ENCODE measurements at places on chromosomes 13 and 19. TPM values are rescaled to one million over a fixed set of nuclear protein-coding genes. Genes with fewer than 3 reads are reported as not detected.

DNA sequence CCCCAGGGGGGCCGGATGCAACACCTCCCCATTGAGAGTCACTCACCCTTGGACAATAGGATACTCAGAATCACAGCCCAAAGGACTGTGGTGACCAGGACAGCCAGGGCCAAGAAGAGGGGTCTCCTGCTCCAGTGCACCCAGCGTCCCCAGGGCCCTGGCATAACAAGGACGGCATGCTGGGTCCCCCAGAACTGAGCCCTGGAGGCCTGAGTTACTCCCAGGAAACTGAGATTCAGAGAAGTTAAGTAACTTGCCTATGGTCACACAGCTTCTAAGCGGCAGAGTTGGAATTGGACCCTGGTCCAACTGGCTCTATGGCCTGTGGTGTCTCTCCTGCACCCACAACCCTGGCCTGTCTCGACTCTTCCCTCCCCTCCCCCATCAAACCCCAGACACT is 295 bp downstream of the CLEC4G start:
- no peak for DNase-seq
- H3K4me1 ChIP-seq: no peaks in the 10 kb centered on the region
- peaks cover 52% of the 10 kb centered on the region for H3K27me3 ChIP-seq
- H3K4me3 ChIP-seq: no peak overlapping the region

GRCh38 chr13:98022210-98022609 is 68.7 kb downstream of the IPO5 start:
- no peaks in the 10 kb centered on the region for H3K27me3 ChIP-seq
- DNase-seq: no peak
- no peaks in the 10 kb centered on the region for H3K4me1 ChIP-seq
- no peak overlapping the region for H3K27ac ChIP-seq
- no peak overlapping the region for H3K4me3 ChIP-seq

DNA sequence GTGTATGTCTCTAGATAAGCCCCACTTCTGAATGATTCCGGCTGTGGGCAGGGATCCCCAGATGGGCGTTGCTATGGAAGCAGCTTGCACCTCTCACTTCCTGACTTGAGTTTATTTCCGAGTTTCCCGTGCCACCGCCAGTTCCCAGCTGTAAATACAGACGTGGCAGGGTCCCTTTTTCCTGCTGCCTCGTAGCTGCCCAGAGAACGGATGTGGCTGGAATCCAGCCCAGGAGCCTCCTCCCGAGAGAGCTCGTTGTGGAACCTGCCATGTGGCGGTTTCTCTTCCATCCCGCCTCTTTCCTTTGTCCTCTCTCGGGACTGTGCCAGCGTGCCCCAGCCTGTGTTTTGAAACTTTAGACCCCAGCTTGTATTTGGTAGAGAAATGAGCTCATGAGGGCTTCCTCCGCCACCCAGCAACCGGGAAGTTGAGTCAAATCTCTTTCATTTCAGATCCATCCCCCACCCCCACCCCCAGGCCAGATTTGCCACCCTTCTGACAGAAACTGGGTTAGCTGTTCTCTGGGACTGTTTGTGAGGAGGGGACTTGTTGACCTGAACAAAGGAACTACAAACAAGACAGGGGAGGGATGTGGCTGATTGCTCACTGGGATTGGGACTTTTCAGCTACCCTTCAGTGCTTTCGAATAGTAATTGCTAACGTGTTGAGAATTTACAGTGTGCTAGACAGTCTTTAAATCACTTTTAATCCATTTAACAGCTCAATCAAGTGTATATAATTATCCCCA is 96.6 kb downstream of the SIPA1L3 start:
- H3K36me3 ChIP-seq: no peaks in the 10 kb centered on the region
- no peak overlapping the region for H3K27ac ChIP-seq

- peak overlapping the region; percentile 55 for H3K27ac ChIP-seq
- H3K4me1 ChIP-seq: peaks cover 28% of the 10 kb centered on the region
- peak overlapping the region; percentile 86 for H3K4me3 ChIP-seq
- H3K36me3 ChIP-seq: no peaks in the 10 kb centered on the region
- DNase-seq: peak; percentile 68
Measured at GRCh38 chr19:40466219-40466984, 399 bp upstream of the SPTBN4 start.

MBD3L3 gene
- total RNA-seq: not detected

Measured in activated CD8-positive, alpha-beta T cell treated with anti-CD3 and anti-CD28 coated beads, Interleukin-2, amount 10 ng/mL, durations not matched to agents 7 days and 5 days (primary cell).